Astrocyte (in vitro differentiated cells and primary cell): ENCODE measurements at places on chromosomes 7 and 10. TPM values are rescaled to one million over a fixed set of nuclear protein-coding genes. Genes with fewer than 3 reads are reported as not detected.

GRCh38 chr7:33933611-33934281 is 28.4 kb downstream of the BMPER start:
- DNase-seq = peak; percentile 80

GRCh38 chr7:106471686-106472440 is 187.1 kb upstream of the NAMPT start:
- no peak for DNase-seq

GRCh38 chr7:94476251-94476840 is 33.3 kb upstream of the CASD1 start:
- DNase-seq = no peak

Gene CROT
- total RNA-seq = 10.6 and 18.8 TPM in 2 replicates

DNA sequence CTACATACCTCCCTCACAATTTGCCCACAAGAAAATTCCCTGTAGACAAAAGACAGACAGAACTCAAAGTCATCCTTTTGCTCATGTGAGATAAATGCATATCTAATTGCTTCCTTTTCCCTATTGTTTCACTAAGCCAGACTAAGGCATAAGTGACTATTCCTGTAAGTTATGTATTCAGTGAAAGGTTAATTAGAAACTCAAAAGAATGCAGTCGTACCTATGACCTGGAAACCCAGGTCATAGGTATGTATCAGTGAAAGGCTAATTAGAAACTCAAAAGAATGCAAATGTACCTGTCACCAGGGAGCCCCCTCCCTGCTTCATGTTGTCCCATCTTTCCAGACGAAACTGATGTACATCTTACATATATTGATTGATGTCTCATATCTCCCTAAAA is 10.3 kb upstream of the GARS1 start:
- DNase-seq = no peak

- peak; percentile 87 for DNase-seq
Observed at GRCh38 chr10:27819781-27820531, 74.3 kb upstream of the MKX start.

GRCh38 chr10:99996671-99997648 is 12.8 kb downstream of the DNMBP start:
- no peak for DNase-seq

GRCh38 chr7:91266689-91267090 is 2.5 kb downstream of the FZD1 start:
- DNase-seq = no peak

Gene ATE1
- total RNA-seq = 21.1 and 22.6 TPM in 2 replicates

DNA sequence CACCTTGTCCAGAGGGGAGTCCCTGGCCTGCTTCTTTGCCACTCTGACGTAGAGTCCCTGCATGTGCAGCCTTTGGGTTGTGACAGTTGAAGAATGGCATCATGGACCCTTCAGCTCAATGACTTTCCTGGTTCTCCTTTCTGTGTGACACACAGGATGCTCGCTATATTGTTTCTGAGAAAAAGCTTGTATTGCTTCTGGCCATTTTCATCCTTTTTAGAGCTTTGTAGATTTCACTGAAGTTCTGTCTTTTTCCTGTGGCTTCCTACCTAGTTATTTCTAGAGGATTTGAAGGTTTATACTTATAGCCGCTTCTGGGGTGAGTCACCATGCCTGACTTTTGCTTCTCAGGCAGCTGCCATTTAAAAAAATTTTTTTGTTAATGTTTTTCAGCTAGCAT is 27.0 kb downstream of the SND1 start:
- peak; percentile 35 for DNase-seq

DNA sequence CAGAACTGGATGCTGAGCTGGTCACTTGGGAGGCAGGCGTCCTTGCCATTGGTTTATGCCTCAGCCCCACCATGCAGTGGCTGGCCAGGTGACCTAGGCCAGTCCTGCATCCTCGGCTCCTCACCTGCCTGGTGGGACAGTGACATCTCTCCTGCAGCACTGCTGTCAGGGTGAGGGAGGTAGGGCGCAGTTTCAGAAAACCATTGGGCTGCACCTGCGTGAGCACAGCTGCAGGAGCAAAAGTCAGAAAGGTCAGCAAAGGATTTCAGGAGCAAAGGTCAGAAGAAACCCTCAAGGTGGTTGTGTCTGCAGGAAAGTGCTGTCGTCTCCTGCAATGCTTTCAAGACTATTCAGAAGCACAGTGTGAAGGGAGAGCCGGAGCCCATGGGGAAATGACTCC is 48.1 kb downstream of the EGFR start:
- DNase-seq = no peak

Gene RAMP3
- total RNA-seq = not detected in 2 replicates

DNA sequence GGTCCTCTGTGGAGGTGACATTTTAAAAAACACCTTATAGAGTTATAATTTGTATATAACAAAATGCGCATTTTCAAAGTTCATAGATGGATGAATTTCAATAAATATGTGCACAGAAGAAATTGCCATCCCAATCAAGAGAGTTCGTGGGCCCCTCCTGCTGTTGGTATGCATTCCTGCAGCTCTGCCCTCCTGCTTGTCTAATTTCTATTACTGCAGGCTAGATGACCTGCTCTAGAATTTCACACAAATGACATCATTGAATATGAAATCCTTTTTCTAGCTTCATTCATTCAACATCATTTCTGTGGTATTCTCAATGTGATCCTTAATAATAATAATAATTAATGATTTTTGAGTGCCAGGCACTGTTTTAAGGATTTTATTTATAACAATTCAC is 348.2 kb downstream of the SDK1 start:
- no peak for DNase-seq

- no peak for DNase-seq
Observed at GRCh38 chr7:108529341-108529740, 3.4 kb upstream of the PNPLA8 start.
